ENCODE measurements at places on chromosomes 1 and 21.

GRCh38 chr1:49163031-49163430, 386.3 kb upstream of the BEND5 start:
- no peak for DNase-seq

GRCh38 chr1:66168467-66168887, 365.5 kb upstream of the SGIP1 start:
- DNase-seq = no peak

GRCh38 chr1:9892563-9893528, 17.2 kb downstream of the CTNNBIP1 start:
- DNase-seq = no peak

DNA sequence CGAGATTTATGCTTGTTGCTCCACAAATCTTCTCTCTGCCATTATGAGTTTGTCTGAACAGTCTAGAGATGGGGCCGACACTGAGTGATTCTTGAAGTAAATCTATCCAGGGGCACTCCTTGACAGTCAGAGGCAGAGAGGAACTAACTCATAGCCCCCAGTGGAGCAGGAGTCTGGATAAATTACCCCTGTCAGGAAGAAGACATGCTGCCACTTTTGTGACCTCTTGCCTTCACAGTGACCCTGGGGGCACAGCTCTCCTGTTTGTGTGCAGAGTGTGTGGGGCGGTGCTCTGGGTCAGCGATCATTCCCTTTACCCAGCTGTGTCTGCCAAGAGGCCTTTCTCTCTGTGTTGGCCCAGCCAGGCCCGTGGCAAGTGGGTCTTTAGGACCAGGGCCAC, 29.5 kb downstream of the PEX14 start:
- no peak for DNase-seq
